Stimulated activated CD8-positive, alpha-beta memory T cell treated with anti-CD3 and anti-CD28 coated beads, Interleukin-7, amount 100 ng/mL, for 1 hour (primary cell): ENCODE measurements at places on chromosomes 2 and 18.

- no peak for DNase-seq
Observed at GRCh38 chr2:32172870-32173269, 7.2 kb downstream of the SLC30A6 start.

GRCh38 chr2:67873916-67874315, 188.9 kb downstream of the C1D start:
- no peak for DNase-seq

DNA sequence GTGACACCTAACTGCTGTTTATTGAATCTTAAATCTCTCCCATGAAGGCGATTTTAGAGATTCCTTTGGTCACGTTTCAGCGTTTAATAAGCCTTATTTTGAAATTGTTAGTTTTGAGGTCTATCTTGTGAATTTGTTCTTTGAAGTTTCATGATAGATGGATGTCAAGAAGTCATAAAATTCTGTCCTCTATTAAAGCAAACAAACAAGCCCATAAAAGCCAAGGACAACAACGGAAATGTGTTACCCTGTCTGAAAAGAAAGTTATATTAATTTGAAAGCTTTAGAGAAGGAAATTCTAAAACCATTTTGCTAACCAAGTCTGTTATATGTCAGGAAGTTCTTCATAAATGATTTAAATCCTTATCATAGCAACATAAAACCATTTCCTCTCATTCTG, 7.0 kb upstream of the CAVIN2 start:
- no peak for DNase-seq

GRCh38 chr2:73891276-73891901, 1.4 kb upstream of the ACTG2 start:
- DNase-seq = no peak

- no peak for DNase-seq
Observed at GRCh38 chr18:8800445-8800844, 95.1 kb downstream of the MTCL1 start.

- DNase-seq = no peak
Observed at GRCh38 chr2:43685357-43685756, 9.1 kb upstream of the C1GALT1C1L start.

DNA sequence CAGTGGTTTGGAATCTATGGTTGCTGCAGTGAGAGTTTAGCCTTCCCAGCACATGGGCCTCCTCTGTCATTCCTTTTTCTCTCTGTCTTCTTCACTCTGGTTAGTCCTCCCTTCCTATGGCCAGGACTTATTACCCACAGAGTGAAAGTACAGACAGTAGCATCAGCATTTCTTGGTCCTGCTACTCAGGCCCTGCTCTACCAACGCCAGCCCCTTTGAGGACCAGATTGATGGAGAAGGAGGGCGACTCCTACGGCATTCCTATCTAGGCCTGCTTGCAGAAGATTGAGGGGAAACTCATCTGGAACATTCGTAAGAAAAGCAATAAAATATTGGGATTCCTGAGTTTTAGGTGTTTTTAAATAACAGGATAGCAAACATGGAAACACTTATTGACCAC, 43.5 kb downstream of the BMP10 start:
- DNase-seq = no peak

GRCh38 chr18:60649842-60650536, 277.4 kb upstream of the MC4R start:
- no peak for DNase-seq

GRCh38 chr2:205702576-205702975, 20.3 kb downstream of the NRP2 start:
- no peak for DNase-seq

GRCh38 chr2:119011162-119011909, 69.3 kb downstream of the MARCO start:
- no peak for DNase-seq

DNA sequence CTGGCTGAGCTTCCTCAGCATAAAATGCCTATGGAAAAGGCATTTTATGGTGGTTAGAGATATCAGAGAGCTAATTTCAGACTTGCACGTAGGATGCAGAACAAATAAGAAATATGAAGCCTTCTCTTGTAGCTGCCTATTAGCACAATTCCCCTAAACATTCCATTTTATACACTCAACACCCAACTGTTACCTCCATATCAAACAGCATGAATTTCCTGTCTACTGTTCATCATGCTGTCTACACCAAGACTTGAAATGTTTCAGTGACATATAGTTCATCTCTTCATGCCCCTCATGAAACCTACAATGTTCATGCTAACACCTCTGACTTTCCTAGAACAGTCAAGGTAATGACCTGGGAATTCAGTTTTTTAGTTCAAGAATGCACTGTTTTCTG, 249.9 kb downstream of the PIEZO2 start:
- no peak for DNase-seq
